ENCODE measurements at places on chromosomes 3 and 15.

DNA sequence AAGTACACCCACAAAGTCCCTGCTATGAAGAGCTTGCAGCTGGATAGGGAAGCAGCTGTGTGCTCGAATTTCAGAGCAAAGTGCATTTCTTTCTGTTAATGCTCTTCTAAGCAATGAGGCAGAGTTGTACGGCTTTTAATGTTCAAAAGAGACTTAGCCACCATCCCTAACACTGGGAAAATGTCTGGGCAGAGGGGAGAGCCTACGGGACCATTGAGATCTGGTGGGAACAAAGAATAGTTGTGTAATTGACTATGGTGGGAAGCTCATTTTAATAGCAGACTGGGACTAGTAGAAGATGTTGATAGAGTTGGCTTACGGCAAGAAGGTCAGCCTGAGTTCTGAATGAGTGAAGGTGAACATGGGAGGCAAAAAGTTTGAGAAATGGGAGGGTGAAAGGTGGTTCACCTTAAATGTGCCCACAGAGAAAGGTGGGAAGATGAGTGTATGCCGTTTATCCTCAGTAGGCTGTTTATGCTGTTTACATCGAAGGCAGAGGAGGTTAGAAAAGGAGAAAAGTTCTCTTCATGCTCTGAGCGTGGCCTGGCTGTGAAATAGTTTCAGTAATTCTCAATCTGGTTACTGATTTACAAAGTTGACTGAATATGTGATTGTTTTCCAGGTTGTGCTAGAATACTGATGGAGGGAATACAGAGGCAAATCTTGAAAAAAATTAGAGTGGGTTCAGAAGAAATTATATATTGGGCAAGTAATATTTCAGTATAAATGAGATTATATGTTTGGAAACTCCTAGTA is 22.9 kb upstream of the UTS2B start:
- no peak for DNase-seq

- no peak for DNase-seq
Observed at GRCh38 chr3:48514431-48515227, 10.7 kb upstream of the SHISA5 start.

GRCh38 chr3:149589332-149589731 is 68.5 kb downstream of the WWTR1 start:
- no peak for DNase-seq

- no peak for DNase-seq
Observed at GRCh38 chr15:88646088-88646405, 7.2 kb downstream of the ISG20 start.

DNA sequence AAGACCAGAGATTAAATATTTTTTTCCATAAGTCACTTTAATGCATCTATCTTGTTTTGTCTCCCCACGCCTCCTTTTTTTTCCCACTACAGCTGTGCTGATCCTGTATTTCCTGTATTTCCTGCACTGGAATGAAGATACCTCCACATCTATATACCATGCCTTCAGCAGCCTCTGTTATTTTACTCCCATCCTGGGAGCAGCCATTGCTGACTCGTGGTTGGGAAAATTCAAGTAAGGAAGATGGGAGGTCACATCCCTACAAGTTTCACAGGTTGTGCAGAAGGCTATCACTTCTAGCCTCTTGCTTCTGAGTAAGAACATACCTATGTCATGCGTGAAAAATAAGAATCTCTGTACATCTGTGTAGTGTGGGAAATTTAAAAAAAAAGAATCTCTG is 3.1 kb downstream of the SLC15A2 start:
- no peak for DNase-seq

DNA sequence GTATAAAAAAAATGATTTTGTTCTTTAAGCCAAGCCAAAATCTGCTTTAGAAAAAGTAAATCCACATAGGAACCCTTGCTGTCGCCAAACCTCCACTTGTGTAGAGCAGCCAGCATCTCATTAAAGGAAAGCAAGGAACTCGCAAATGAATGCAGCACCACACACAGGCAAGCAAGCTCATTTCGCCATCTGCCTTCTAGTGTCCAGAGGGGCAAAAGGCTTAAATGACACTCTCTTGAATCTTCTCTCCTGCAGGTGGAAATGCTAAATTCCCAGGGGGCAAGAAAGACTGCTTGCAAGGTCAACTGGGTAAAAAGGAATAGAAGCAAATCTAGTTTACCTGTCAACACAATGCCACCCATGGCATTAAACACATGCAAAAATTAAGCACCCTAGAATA is 2.4 kb downstream of the MB21D2 start:
- no peak for DNase-seq

GRCh38 chr3:25723802-25724201 is 59.1 kb upstream of the TOP2B start:
- no peak for DNase-seq

- DNase-seq = no peak
Observed at GRCh38 chr3:156174229-156174847, 54.0 kb downstream of the KCNAB1 start.

GRCh38 chr15:38017721-38018120 is 83.3 kb downstream of the TMCO5A start:
- DNase-seq = no peak

DNA sequence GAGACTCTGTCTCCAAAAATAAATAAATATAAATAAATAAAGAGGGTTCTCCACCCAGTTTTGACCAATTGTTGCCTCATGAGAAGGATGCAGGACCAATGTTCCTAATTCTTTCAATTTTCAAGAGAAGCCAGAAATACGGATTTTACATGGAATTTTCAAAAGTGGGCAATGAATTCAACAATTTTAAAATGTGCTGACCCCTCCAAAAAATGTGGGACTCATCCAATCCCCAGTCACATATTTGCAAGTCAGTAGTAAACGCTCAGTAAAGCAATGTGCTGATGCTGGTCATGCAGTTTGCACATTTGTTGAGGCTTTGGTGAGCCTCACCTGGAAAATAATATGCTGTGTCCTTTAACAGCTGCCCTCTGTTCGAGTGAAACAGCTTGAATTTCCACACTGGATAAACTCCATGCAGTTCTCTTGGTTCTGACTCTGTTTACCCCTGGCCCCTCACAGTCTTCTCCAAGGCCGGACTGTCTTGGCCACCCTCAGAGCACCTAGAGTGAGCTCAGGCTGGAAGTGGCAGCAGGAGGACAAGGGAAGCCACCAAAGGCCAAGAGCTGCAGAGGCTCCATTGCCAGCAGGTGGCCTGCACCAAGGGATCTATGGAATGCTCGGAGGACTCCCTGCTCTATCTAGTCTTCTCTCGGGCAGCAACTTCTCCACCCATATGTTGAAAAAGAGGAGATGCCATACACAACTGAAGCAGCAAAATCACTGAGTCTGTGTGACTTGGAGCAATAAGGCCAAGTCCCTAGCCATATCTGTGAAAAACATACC is 246.8 kb downstream of the UACA start:
- no peak for DNase-seq

DNA sequence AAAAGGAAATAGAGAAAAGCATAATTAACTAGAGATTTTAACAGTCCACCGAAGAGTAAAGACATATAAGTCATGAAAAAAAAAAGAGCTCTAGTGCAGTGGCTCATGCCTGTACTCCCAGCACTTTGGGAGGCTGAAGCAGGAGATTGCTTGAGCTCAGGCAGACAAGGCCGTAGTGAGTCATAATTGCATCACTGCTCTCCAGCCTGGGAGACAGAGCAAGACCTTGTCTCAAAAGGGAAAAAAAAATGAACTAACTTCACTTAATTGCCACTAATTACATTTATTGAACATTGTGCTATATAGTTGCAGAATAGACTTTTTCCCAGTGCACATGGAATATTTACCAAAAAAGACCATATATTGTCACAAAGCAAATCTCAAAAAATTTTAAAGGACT is 221.8 kb downstream of the CBLB start:
- no peak for DNase-seq

Data from liver (tissue), 10 donors.